Activated naive CD4-positive, alpha-beta T cell treated with anti-CD3 and anti-CD28 coated beads for 36 hours (primary cell): ENCODE measurements at places on chromosomes 1 and 21. TPM values are rescaled to one million over a fixed set of nuclear protein-coding genes. Genes with fewer than 3 reads are reported as not detected.

The GNAT2 gene
- total RNA-seq = 0.22 TPM

The HTR6 gene
- 0.37 TPM for total RNA-seq

The UBL4B gene
- total RNA-seq = not detected

The KDF1 gene
- total RNA-seq = 0.25 TPM

The FAM177B gene
- total RNA-seq = not detected

DNA sequence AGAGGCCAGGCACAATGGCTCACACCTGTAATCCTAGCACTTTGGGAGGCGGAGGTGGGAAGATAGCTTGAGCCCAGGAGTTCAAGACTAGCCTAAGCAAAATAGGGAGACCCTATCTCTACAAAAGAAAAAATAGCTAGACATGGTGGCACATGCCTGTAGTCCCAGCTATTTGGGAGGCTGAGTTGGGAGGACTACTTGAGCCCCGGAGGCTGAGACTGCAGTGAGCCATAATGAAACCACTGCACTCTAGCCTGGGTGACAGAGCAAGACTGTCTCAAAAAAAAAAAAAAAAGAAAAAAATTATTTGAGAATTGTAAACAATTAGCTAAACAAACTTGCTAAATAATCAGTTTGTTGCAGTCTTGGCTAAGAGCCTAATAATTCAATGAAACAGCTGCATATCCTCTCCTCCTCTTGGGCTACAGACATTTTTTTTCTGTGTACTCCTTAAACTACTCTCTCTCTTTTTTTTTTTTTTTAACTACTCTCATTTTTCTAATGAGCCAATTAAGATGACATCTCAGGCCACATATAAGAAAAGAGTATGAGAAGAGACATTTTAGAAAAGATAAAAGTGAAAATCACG is 10.5 kb upstream of the DNAJB4 start:
- no peak for DNase-seq
- peaks cover 8% of the 10 kb centered on the region for H3K36me3 ChIP-seq
- H3K4me3 ChIP-seq = no peak overlapping the region
- no peak overlapping the region for H3K27ac ChIP-seq
- peaks cover 17% of the 10 kb centered on the region for H3K4me1 ChIP-seq

GRCh38 chr1:242674951-242675645 is 150.6 kb upstream of the PLD5 start:
- no peaks in the 10 kb centered on the region for H3K4me1 ChIP-seq
- H3K4me3 ChIP-seq = no peak overlapping the region
- H3K27me3 ChIP-seq = no peaks in the 10 kb centered on the region
- H3K27ac ChIP-seq = no peak overlapping the region
- H3K36me3 ChIP-seq = no peaks in the 10 kb centered on the region

- no peak within 1 kb of the TSS for H3K27ac ChIP-seq
- H3K4me3 ChIP-seq = peak within 1 kb of the TSS; percentile 68
- peaks cover 4% of the 10 kb centered on the region for H3K4me1 ChIP-seq
- DNase-seq = peak; percentile 65
These were observed at the start of gene TRABD2B for GRCh38 chr1:47997289-47998200. TSS of gene TRABD2B (minus strand) at chr1:47997385.

DNA sequence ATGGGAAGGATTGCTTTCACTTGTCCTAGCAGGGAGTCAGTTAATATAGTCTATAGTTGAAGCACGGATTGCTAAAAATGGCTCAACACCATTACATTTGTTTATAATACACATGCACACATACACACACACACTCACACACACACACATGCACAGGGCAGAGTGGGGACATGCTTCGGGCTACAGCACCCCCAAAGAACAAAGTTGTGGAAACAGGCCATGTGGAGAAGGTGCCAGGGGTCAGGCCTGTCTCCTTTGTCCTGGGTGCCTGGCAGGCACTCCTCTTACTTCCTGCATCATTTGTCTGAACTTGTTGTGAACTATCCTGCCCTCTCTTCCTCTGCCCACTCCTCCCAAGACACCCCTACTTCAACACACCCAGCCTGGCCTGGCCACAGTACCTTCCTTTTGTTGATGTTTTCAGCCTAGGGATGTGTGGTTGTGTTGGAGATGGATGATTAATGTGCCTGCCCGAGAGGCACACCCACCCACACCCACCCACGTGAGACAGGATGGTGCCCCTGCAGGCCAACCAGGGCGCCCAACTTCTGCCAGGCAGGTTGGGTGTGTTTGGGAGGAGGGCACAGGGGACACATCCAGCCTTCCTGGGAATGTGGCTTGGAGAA is 17.5 kb downstream of the RASSF5 start:
- H3K4me1 ChIP-seq = no peaks in the 10 kb centered on the region
- H3K36me3 ChIP-seq = no peaks in the 10 kb centered on the region
- DNase-seq = no peak
- H3K27me3 ChIP-seq = no peaks in the 10 kb centered on the region

DNA sequence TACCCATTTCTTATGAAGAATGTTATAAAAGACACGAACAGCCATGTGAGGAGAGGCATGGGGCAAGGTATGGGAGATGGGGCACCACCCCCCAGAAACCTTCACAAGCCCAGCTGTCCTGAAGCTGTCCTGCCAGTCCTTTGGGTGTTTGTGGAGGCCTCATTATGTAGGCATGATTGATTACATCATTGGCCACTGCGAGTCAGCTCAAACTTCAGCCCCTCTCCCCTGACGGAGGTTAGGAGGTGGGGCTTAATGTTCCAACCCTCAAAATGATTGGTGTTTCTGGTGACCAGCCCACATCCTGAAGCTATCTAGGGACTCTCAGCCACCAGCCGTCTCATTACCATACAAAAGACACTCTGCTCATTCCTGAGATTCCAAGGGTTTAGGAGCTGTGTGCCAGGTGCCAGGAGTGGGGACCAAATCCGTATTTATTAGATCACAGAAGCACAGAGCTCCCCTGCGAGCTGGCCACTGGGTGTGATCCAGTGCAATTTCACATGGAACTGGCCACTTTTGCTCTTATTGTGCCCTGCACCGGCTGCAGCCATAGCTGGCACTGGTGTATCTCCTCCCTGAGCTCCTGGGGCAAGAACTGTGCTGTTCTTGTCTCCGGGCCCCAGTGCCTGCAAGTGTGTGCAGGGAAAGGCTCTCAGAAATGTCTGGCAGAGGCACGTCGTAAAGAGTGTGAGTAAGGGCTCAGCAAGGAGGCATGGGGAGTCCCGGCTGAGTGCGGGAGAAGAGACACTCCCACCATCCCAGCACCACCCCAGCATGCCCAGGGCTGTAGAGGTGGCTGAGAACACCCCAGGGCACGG is 10.5 kb downstream of the KIAA1614 start:
- no peaks in the 10 kb centered on the region for H3K27me3 ChIP-seq
- no peaks in the 10 kb centered on the region for H3K36me3 ChIP-seq
- no peaks in the 10 kb centered on the region for H3K4me1 ChIP-seq
- H3K4me3 ChIP-seq = no peak overlapping the region
- DNase-seq = no peak

DNA sequence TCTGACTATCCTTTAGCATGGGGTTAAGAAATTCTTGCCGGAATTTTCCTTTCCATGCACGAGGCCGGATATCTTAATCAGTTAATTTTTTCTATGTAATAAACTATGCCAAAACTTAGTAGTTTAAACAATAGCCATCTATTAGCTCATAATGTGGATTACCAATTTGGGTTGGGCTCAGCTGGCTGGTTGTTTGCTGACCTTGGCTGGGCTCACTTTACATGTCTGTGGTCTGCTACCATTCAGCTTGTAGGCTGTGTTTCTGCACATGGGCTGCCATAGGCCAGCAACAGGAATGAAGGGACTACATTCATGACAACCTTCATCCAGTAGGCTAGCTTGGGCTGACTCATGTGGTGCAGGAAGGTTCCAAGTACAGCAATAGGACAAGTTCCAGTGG is 56.0 kb upstream of the NTPCR start:
- no peaks in the 10 kb centered on the region for H3K4me1 ChIP-seq
- H3K36me3 ChIP-seq = no peaks in the 10 kb centered on the region
- no peaks in the 10 kb centered on the region for H3K27me3 ChIP-seq
- no peak overlapping the region for H3K4me3 ChIP-seq
- DNase-seq = no peak

- no peak for DNase-seq
- H3K27me3 ChIP-seq = no peaks in the 10 kb centered on the region
- H3K4me3 ChIP-seq = no peak overlapping the region
- H3K4me1 ChIP-seq = peaks cover 2% of the 10 kb centered on the region
These were observed 173.6 kb downstream of the COP1 start for GRCh38 chr1:176033474-176033873.

DNA sequence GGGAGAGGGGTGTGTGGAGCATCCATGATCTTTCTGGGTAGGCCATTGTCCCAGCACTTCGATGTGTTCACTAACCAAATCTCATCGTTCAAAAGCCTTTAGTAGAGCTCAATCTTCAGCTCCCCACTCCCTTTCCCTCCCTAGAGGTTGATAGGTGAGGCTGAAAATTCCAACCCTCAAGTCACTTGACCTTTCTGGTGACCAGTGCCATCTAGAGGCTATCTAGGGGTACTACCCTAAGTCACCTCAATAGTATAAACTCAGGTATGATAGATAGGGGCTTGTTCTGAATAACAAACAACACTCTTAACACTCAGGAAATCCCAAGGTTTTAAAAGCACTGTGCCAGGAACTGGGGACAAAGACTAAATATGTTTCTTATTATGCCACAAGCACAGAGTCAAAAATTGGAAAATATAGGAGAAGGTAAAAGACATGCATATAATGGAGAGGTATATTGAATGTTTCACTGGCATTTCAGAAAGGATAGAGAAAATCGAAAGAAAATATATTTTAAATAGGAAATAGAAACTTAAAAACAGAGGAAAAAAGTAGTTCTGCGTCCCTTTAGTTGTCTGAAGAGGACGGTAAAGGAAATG is 42.9 kb upstream of the CD53 start:
- no peaks in the 10 kb centered on the region for H3K36me3 ChIP-seq
- no peak overlapping the region for H3K27ac ChIP-seq
- no peaks in the 10 kb centered on the region for H3K27me3 ChIP-seq
- peaks cover 8% of the 10 kb centered on the region for H3K4me1 ChIP-seq
- H3K4me3 ChIP-seq = no peak overlapping the region
- peak; percentile 36 for DNase-seq

- H3K27ac ChIP-seq = no peak overlapping the region
- no peaks in the 10 kb centered on the region for H3K4me1 ChIP-seq
- H3K27me3 ChIP-seq = no peaks in the 10 kb centered on the region
- no peaks in the 10 kb centered on the region for H3K36me3 ChIP-seq
These were observed 30.4 kb upstream of the ZFYVE9 start for GRCh38 chr1:52111492-52111891.
